ENCODE measurements at places on chromosomes 12 and 14.
A peak's percentile ranks its signal among the peaks of the same experiment; 100 is the strongest.

- DNase-seq = no peak
These were observed 8.5 kb downstream of the ORAI1 start for GRCh38 chr12:121634836-121635235.

GRCh38 chr12:6200256-6201212 is at the start of gene CD9:
CD9 (plus strand) TSS chr12:6200400; CDS start chr12:6200500, 100 bp downstream.
- DNase-seq = no peak

DNA sequence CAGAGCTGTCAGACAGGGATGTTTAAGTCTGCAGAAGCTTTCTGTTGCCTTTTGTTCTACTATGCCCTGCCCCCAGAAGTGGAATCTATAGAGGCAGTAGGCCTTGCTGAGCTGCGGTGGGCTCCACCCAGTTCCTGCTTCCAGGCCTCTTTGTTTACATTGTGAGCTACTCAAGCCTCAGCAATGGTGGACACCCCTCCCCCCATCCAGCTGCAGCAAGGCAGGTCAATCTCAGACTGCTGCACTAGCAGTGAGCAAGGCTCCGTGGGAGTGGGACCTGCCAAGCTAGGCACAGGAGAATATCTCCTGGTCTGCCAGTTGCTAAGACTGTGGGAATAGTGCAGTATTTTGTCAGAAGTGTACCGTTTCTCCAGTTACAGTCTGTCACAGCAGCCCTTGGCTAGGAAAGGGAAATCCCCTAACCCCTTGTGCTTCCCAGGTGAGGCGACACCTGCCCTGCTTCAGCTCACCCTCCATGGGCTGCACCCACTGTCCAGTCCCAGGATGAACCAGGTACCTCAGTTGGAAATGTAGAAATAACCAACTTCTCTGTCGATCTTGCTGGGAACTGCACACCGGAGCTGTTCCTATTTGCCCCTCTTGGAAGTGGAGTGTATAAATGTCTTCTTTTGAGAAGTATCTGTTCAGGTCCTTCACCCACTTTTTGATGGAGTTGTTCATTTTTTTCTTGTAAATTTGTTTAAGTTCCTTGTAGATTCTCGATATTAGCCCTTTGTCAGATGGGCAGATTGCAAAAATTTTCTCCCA is 213.5 kb upstream of the SLC38A2 start:
- peak; percentile 72 for DNase-seq

GRCh38 chr14:76201162-76201561 is 49.4 kb downstream of the GPATCH2L start:
- DNase-seq = no peak

- DNase-seq = no peak
These were observed at the start of gene TMTC1 for GRCh38 chr12:29783773-29784666. TMTC1 (minus strand) TSS chr12:29783942; CDS start chr12:29783751, 191 bp downstream.

DNA sequence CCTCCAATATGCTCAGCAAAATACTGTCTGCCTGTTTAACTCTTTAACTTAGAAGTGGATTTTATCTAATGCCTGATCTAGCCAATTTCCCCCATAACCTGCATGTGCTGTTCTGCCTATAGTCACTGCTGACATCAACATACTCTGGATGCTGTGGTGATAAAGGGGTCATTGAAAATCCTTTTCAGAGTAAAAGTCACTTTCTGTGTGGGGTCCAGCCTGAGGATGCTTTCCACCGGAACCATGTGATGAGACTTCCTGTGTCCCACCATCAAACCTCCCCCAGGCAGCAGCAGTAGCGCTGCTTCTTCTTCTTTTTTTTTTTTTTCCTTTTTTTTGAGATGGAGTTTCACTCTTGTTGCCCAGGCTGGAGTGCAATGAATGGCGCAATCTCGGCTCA is 607.0 kb downstream of the BCL11B start:
- DNase-seq = no peak

- no peak for DNase-seq
These were observed 576.1 kb downstream of the NOVA1 start for GRCh38 chr14:26021759-26022158.

GRCh38 chr12:120369603-120370342 is 809 bp upstream of the MSI1 start:
- DNase-seq = no peak

GRCh38 chr12:21221778-21222177 is 90.8 kb downstream of the SLCO1B1 start:
- peak; percentile 31 for DNase-seq

DNA sequence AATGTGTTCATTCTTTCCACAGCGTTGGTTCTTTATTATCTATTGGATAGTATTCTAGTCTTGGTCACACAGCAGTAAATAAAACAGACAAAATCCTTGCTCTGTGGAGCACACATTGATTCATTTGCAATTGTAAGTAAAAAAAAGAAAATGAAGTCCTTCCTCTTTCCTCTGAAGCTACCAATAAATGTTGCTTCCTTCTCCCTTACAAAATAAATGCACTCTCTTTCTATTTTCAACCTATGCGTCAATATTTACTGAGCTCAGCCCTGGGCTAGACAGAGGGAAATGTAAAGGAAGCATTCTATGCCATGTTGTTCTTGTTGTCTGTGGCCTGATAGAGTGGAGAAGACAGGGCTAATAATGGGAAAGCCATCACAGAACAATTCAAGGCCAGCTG is 2.9 kb downstream of the ABHD12B start:
- no peak for DNase-seq

- no peak for DNase-seq
These were observed 2.3 kb downstream of the TAS2R46 start for GRCh38 chr12:11059784-11060183.

DNA sequence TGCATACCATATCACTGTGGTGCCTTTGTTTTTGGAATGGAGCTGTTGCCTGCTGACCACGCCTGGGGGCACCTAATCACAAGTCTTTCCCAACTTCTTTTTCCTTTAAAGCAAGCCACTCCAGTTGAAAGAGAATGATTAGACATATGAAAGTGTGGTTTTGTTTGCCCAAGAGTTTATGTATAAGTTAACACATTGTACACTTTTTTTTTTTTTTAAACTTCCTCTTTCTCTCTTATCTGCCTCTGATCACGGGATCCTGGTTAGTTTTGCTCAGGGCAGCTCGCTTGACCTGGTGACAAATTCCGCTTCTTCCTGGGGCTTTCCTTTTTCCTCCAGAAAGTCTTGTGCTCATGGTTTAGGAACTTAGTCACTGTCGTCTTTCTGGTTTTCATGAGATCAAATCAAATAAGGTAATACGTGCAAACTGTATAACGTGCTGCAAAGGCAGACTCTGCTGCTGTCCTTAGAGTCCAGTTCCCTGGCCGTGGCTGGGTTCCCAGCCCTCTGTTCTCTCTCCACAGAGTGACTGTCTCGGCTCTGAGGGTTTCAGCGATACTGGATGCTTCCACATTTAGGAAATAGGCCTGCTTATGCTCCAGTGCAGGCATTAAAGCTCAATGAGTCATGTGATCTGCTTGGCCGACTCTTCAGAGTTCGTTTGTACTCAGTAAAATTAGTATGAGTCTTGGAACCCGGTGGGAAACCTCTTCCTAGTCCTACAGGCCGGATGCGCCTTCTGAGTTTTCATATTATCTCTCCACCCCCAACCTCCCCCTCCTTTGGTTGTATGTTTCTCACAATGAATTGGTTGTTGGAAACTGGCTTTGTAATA is 15.2 kb downstream of the RASSF3 start:
- DNase-seq = peak; percentile 96

Data from OCI-M1 (cell line).